ENCODE measurements at places on chromosomes 3 and 15.

GRCh38 chr3:27326202-27326601 is 43.0 kb downstream of the NEK10 start:
- no peak for DNase-seq

GRCh38 chr3:37945807-37946530 is 44.6 kb upstream of the VILL start:
- no peak for DNase-seq

DNA sequence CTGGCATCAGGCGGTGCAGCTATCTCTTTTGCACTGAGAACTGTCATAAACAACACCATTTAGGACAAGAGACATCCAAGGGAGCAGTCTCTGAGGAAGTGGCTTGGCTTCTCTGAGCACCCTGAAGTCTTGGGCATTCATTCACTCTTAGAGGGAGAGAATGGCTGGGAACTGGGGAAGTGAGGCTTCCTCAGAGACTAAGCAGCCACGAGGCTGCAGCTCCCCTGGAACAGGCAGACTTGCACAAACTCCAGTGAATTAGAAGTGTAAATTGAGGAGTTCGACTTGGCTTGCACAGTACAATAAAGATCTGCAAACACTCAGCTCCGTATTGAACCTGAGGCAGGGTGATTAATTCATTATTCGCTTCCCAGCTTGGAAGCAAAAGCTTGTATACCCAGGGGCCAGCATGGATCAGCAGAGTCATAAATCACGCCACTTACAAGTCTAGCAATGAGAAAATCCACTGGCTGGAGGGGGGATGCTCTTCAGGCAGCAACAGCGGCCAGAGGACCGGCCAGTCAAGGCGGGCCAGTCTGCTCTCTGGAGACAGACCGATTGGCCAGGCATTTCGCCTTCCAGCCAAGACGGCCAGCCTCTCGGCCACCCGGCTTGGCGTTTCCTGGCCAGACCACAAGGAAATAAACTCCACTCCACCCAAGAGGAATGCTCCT is 118.8 kb upstream of the ADPGK start:
- DNase-seq: no peak

DNA sequence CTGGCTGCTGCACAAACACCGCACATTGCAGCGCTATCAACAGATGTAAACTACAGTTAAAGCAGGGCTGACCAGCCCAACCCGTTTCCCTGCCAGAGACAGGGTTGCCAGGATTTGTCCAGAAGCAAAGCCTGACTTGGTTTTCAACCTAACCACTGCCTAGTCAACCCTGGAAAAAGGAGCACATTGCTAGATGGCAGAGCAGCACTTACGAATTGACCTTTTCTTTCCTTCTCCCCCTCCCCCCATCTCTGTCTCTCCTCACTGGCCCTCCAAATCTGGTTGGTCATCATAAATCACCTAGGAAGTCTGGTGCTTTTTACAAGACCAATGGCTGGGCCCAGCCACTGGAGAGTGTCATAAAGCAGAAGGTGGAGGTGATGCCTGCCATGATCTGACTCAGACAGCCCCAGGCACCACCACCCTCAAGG is 51.3 kb downstream of the ABCC5 start:
- no peak for DNase-seq

GRCh38 chr3:120469440-120469839 is 18.6 kb upstream of the FSTL1 start:
- no peak for DNase-seq

DNA sequence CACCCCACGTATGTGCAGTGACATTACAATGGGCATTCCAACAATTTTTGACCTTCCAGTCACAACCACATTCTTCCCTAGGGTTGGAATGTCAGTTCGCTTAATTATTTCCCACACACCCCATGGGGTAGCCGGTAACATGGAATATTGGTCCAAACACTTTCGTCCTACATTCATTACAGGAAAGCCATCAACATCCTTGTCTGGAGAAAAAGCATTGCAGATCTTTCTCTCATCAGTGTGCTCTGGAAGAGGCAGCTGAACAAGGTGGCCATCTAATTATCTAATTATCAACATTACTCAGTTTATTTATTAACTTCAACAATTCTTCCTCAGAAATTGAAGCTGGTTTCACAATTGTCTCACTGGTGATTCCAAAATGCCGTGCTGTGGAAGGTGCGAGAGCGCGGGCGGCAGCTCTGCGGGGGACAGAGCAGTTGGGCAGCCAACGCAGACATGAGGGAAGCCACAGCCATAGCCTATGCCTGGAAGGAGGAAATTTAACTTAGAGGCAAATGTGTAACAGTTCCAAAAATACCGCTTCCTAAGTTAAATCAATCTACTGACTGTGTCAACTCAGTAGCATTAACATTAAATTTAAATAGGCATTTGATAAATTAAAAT is 1158.9 kb upstream of the EPHA6 start:
- DNase-seq: no peak

DNA sequence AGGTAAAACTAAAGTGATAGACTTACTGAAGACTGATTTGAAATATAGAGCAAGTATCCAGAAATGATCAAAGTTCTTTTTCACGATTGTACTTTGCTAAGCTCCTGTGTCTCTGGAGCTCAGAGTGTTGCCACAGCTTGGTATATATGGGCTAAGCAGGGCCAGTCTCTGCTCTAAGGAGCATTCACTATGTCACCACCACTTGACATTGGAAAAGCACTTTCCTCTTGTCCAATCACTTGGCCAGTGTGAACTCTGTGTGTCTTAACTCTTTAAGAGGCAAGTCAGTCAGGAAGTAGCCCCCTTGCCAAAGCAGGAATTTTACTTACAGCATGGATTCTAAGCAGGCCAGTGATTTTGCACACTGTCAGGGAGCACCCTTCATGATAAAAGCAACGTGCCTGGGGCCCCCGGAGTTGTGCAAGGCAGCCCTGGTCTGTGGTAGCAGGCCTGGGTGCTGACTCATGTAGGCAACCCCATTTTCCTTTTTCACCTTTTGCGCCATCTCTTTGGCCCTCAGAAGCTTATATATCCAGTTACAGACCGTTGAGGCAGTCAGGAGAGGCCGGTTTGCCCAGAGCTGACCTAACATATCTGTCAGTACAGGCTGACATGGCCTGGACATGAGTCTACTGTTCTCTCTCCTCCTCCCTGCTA is 73.0 kb downstream of the HCN4 start:
- no peak for DNase-seq

GRCh38 chr15:79004336-79004735 is 59.5 kb upstream of the CTSH start:
- no peak for DNase-seq

DNA sequence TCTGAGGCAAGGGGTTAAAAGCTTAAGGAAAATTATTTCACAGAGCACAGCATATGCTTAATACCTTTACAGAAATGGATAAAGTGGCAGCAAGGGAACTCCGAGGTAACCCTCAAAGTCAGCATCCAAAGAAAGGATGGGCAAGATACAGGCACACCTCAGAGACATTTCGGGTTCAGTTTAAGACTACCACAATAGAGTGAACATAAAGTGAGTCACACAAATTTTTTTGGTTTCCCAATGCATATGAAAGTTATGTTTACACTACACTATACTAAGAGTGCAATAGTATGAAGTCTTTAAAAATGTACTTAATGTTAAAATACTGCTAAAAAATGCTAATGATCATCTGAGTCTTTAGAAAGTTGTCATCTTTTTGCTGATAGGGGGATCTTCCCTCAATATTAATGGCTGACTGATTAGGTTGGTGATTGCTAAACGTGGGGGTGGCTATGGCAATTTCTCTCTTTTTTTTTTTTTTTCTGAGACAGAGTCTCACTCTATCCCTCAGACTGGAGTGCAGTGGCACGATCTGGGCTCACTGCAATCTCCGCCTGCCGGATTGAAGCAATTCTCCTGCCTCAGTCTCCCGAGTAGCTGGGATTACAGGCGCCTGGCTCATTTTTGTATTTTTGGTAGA is 10.0 kb downstream of the UBR1 start:
- DNase-seq: no peak

GRCh38 chr3:99537416-99537815 is 101.0 kb upstream of the COL8A1 start:
- no peak for DNase-seq

- DNase-seq: no peak
Observed at GRCh38 chr3:134677196-134677986, 26.6 kb upstream of the KY start.

GRCh38 chr3:175456466-175456865 is 597.3 kb downstream of the NAALADL2 start:
- DNase-seq: no peak

- DNase-seq: no peak
Observed at GRCh38 chr3:150132101-150132749, 161.5 kb upstream of the PFN2 start.

- DNase-seq: no peak
Observed at GRCh38 chr3:129777806-129778205, 115.7 kb downstream of the TMCC1 start.

GRCh38 chr3:72821161-72821781 is 27.0 kb downstream of the SHQ1 start:
- DNase-seq: no peak

DNA sequence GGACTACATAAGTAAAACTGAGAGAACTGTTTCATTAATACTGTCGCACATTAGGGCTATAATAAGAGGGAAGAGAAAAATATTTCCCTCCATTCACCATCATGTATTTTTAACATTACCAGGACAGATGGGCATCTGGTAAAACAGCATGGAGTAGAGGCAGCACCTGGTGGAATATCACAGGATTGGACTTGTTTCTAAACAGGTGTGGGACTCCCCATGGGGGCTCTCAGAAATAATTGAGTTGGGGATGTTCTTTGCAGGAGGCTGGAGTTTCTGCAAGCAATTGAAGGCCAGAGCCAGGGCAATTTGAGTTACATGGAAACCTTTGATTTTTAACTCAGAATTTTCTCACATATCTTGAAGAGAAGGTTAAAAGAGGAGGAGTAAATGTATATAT is 8.4 kb upstream of the MINDY2 start:
- no peak for DNase-seq

GRCh38 chr3:186976837-186977750 is 46.8 kb downstream of the ST6GAL1 start:
- DNase-seq: no peak

GRCh38 chr3:81684751-81685395 is 76.6 kb downstream of the GBE1 start:
- no peak for DNase-seq

GRCh38 chr3:188845514-188845913 is 326.3 kb upstream of the TPRG1 start:
- DNase-seq: no peak

DNA sequence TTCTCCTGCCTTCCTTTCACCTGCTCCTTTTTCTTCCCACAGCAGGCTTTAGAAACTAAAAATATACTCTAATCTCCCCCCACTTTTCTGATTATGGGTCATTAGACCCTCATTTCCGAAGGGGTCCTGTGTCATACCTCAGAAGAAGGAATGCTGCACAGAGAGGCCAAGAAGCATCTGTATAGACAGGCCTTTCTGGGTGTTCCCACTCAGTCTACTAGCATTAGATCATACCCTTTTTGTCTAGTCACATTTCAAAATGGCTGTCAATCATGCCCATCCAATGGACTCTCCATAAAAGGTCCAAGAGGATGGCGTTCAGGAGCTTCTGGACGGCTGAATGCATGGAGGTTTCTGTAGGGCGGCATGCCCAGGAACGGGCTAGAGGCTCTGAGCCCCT is 192.2 kb downstream of the SUCLG2 start:
- DNase-seq: no peak

- DNase-seq: no peak
Observed at GRCh38 chr3:187919048-187919447, 173.8 kb upstream of the BCL6 start.

DNA sequence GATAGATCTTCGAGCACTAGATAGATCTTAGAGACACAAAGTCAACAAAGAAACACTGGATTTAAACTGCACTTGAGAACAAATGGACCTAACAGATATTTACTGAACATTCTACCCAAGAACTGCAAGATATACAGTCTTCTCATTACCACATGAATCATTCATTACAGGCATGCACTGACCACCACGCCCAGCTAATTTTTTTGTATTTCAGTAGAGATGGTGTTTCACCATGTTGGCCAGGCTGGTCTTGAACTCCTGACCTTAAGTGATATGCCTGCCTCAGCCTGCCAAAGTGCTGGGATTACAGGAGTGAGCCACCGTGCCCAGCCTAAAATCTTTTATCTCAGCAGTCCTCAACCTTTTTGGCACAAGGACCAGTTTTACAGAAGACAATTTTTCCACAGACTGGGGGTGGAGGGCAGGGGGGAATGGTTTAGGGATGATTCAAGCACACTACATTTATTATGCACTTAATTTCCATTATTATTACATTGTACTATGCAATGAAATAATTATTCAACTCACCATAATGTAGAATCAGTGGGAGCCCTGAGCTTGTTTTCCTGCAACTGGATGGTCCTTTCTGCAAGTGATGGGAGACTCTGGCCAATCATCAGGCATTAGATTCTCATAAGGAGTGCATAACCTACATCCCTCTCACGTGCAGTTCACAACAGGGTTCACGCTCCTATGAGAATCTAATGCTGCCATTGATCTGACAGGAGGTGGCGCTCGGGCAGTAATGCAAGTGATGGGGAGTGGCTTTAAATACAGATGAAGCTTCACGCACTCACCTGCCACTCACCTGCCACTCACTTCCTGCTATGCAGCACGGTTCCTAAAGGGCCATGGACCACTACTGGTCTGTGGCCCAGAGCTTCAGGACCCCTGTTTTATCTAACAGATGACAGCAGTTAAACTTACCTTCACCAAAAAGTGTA is 21.7 kb downstream of the CSNK1G1 start:
- peak; percentile 4 for DNase-seq

DNA sequence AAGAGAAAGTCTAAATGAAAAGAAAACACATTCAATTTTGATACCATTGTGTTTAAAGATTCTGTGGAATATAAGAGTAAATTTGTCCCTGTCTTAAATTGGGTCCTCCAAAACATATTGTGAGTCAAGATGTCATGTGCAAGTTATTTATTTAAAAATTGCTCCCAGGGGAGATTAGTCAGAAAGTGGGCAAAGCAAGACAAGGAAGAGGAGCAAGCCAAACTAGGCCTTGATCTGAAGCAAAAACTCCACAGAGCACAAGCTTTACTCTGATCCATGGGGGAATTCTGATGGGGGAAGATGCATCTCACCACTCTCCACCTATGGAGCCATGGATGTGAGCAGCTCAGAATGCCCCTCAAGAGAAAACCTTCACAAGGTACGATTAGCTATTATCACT is 342.8 kb upstream of the IL12A start:
- no peak for DNase-seq

DNA sequence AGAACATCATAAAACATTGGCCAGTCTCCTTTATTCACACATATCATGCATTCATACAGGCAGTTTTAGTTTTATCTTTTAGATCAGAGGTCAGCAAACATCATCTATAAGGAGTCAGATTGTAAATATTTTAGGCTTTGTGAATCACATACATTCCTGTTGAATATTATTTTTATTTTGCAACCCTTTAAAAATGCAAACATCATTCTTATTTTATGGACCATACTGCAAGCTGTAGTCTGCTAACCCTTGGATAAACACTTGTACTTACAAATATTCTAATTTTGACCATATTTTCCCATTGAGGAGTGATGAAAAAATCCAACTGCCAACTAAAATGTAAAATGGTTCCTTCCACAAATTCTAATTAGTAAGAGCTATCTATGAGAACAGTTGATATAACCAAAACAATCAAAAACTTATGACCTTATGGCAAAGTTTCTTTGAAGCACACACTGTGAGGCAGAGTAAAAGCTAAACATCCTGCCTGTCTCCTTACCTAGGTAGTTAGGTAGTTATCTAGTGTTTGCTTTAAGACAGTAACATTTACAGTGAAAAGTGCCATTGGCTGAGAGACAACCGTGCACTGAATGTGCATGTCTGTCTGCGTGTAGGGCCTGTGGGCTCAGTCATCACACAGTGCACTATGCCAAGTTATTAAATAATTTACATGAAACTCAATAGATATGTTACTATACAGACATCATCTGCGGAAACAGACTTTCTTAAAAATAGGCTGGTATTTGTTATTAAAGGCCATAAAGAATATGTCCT is 57.7 kb downstream of the PIK3R4 start:
- DNase-seq: no peak
